Epithelial cell of prostate (primary cell): ENCODE measurements at places on chromosomes 7 and 10.
A peak's percentile ranks its signal among the peaks of the same experiment; 100 is the strongest.

GRCh38 chr10:130489891-130490290 is 353.7 kb downstream of the GLRX3 start:
- DNase-seq: no peak

- no peak for DNase-seq
Observed at GRCh38 chr10:110843031-110843430, 28.7 kb upstream of the PDCD4 start.

GRCh38 chr10:117950408-117950807 is 96.3 kb downstream of the RAB11FIP2 start:
- DNase-seq: no peak

- no peak for DNase-seq
Observed at GRCh38 chr10:43223056-43223455, 43.8 kb downstream of the RASGEF1A start.

DNA sequence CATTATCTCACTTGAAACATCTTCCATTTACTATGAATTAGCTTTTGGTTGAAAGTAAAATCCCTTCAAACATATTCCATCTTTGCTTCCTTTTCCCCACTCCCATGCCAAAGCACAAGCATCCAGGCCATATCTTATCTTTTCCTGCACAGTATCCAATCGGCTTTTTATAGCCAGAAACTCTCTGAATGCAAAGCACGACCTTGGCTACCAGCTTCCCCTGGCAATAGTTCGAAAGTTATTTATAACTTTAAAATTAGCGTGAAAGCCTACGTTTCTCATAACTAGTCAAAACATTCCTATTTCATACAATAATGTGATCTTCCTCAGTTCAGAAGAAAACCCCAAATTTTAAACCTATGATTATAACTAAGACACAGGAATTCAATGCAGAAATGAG is 440 bp downstream of the CTNNA3 start:
- DNase-seq: no peak

GRCh38 chr7:151637781-151638261 is 118.1 kb upstream of the RHEB start:
- DNase-seq: no peak

- no peak for DNase-seq
Observed at GRCh38 chr10:108039821-108040584, 875.5 kb upstream of the SORCS1 start.

DNA sequence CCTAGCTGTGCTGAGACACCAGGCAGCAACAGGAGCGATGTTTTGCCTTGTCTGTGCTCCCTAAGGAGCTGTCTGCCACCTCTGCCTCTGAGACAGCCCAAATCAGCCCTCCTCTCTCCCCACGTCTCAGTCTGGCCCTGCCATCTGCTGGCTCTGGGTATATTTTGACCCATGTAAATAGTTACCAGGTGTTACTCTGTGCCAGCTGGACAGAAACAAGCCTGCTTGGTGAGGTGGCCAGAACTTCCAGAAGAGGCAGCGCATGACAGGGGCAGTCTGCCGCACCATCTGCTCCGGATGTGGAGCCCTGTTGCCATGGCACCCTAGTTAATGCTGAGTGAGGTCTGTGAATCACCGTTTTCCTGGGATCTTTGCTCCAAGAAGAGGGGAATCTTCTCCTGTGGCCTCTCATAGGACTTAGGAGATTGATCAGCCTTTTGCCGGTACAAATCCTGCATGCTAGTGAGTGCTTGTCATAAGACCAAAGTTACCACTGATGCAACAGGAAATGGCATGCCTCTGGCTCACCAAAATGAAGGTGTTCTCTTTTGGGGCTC is 31.8 kb downstream of the GSTO2 start:
- DNase-seq: no peak

GRCh38 chr10:5043716-5044115 is 40.1 kb upstream of the AKR1C2 start:
- no peak for DNase-seq

GRCh38 chr7:115230882-115231571 is 309.1 kb downstream of the MDFIC start:
- DNase-seq: peak; percentile 77

DNA sequence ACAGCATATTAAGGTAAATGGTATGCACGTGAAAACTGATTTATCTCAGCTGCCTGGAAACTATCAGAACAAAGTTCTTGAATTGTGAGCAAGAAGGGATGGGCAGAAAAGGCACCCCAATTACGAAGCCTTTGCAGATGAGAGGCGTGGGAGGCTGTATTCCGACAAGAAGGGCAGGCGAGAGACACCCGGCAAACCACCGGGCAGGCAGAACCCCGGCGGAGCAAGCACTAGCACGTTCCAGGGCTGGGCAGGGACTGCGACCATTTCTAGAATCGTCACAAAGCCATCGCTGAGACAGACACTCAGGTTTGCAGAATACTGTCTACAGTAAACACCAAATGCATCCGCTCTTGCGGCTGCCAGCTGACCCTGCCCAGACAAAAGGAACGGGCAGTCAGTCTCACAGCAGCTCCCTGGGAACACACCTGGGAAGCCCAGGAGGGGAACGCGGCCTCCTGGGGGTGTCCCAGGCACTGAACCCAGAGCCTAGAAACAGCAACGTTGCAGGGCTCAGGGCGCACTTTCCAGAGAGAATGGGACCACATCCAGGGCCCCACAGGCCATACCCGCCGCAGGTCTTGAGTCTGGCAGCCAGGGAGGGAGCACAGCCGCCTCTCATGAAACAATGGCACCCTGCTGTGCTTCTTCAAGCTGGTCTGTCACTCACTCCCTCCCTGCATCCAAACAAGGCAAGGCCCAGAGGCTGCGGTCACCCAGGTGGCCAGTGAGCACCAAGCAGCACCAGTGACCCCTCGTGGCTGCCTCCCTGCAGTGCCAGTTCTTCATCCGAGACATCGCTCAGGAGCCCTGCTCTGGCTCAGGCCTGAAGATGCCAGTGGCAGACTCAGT is 261.9 kb downstream of the PTPRN2 start:
- peak; percentile 67 for DNase-seq

DNA sequence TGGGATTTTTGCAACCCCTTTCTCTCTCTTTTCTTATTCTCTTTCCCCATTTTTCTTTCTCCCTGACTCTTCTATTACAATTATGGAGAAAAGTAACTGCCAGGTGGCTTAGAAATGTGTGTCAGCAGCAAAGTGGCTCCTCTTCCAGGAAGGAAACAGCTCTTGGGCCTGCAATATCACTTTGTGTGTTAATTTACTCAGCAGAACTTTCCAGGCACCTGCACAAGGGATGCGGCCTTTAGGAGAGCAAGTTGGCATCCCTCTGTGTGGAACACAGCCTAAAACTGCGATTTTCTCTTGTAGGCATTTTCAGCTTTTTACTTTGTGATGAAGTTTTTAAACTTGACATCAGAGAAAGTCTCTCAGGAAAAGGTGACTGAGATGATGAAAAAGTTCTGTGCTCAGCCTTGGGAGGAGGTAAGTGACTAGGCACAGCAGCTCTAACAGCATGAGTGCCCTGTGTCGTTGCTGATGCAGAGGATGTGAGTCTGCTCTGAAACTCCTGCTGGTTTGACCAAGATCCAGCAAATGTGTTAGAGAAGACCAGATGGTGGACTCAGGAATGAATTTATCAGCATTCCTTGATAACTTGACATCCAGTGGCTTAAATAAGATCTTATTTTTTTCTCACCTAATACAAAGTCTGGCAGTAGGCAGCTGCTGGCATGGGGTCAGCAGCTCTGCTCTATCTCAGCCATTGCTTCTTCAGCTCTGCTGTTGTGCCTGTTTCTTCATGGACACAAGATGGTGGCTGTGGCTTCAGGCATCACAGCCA is 47.4 kb upstream of the CC2D2B start:
- no peak for DNase-seq

GRCh38 chr7:69586321-69586720 is 12.0 kb upstream of the AUTS2 start:
- DNase-seq: no peak

GRCh38 chr7:131011432-131011742 is 277.4 kb upstream of the KLF14 start:
- no peak for DNase-seq

- DNase-seq: no peak
Observed at GRCh38 chr10:62177111-62177510, 91.5 kb downstream of the RTKN2 start.

- peak; percentile 68 for DNase-seq
Observed at GRCh38 chr10:33506838-33507661, 172.6 kb upstream of the NRP1 start.

- DNase-seq: no peak
Observed at GRCh38 chr7:38902449-38902848, 6.5 kb downstream of the VPS41 start.

DNA sequence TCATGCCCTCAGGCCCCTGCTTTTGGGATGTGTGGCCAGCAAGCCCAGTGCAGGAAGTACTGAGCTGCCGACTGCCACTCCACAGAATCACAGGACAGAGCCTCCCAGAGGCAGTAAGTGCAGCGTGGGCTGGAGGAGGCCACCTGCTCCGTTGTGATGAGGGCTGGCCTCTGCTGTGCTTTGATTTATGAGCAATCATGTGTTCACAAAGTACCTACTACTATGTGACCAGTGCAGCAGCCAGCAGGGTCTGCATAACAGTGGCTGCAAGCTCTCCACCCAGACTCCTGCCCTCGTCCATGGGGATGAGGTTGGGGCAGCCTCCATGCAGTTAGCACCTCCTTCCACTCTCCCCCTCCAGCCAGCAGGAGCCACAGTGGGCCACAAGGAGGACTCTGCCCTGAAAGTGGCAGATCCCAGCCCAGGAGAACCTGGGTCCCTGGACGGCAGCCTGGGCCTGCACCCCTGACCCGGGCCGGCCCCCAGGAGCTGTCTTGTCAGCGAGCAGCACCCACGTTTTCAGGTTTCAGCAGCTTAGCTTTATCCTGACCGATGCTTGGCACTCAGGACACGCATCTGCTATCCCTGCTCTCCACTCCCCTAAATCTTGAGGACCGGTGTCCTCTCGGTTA is 37.7 kb upstream of the INSIG1 start:
- no peak for DNase-seq

DNA sequence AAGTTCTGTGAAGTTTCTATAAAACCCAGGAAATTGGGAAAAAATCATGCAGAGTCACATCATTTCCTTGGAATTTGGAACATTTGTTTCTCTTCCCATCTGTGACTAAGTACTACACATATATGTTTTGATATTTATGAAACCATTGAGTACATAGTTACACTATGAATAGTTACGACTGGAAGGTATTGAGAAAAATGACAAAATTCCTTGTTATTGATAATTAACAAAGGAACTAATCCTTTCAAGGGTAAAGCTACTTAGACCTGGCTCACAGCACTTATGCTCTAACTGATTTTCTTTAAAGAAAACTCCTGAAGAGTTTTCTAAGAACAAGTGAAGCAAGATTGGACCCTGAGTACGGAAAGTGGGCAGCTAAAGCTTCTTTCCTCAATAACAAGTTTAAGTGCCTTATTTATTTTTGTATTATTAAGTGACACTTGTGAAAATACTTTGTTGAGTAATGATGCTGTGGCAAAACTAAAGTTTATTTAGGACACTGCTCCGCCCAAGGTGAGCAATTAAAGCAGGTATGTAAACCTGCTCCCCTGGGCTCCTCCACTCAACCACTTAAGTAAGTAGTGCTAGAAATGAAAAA is 12.0 kb upstream of the GLCCI1 start:
- DNase-seq: peak; percentile 43

DNA sequence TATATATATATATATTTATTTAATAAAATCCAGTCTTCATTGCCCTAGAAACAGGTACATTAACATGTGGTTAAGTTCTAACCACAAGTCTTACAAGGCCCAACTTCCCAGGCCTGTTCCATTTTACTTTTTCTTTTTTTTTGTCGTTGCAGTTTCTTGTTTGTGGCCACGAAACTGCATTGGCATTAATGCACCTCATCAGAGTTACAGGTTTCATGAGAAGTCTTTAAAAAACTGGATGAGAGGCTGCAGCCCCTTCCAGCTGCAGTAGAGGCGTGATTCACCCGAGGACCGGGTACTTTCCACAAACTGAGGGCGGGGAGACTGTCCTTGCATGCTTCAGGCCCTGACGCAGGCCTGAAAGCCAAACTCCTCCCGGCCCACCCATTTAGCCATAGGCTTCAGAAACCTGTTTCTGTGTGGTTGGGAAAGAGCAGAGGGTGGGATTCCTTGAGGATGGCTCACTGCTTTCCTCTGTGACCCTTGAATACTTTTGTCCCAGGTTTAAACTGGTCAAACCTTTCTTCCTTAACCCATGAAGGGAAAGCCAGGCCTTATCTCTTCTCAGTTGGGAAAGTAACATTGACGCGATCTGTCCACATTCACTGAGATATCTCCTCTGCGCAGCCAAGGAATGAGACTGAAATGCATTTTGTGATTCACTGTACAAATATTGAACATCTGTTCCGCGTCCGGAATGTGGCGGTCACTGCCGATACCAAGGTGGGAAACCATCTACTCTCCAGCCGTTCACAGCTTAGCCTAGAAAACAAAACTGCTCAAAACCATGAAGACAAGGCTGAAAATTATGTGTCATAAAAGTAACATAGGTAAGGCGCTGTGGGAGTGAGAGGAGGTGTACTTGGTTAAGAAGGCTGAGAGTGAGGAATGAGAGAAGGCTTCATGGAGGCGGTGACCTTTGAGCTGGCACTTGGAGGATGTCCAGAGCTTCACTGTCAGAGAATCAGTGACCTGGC is 311.7 kb downstream of the GATA3 start:
- DNase-seq: peak; percentile 73

DNA sequence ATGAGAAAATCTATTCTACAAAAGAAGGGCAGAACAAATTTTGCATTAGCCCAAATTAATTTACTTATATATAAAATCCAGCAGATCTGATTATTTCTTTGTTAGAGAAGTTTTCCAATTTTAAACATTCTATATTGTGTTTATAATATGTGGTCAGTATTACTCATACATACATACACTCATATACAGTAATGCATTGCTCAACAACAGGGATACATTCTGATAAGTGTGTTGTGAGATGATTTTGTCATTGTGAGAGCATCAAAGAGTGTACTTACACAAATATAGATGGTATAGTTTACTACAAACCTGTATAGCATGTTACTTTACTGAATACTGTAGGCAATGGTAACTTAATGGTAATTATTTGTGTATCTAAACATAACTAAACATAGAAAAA is 239.6 kb upstream of the ETV1 start:
- DNase-seq: no peak

- no peak for DNase-seq
Observed at GRCh38 chr10:112348759-112349158, 25.2 kb upstream of the ACSL5 start.

- DNase-seq: no peak
Observed at GRCh38 chr7:131321656-131322055, 6.0 kb upstream of the MKLN1 start.

- DNase-seq: no peak
Observed at GRCh38 chr7:47604496-47604890, 22.6 kb upstream of the TNS3 start.

DNA sequence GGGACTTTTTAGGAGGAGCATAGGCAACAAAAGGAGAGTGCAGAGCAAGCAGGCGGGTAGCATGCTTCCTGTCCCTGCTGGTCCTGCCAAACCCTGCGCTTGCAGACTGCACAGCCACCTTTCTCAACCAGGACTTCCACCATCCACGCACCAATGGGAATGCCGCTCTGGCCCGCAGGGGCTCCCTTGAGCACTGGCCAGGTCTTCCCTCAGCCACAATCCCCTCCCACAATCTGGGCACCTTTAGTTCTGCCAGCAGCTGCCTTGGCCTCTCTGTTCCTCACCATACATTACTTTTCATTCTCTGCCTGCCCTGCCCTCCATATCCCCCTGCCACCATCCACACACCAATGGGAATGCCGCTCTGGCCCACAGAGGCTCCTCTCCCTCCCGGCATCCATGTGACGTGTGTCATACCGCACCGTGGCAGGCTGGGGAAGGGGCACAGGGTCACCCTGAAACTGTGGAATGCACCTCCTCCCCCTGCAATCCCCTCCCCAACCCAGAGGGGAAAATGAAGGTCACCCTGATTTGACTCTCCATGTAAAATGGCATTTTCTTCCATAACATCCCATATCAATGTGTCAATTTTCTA is 97.3 kb upstream of the MACROH2A2 start:
- no peak for DNase-seq

- DNase-seq: no peak
Observed at GRCh38 chr7:155356323-155357105, 58.8 kb downstream of the INSIG1 start.
